Sigmoid colon (tissue), 7 donors: ENCODE measurements at places on chromosomes 1 and 21. TPM values are rescaled to one million over a fixed set of nuclear protein-coding genes. Genes with fewer than 3 reads are reported as not detected.

GRCh38 chr1:29213055-29213454 lies 17.7 kb downstream of the MECR start:
- no peak for DNase-seq

DNA sequence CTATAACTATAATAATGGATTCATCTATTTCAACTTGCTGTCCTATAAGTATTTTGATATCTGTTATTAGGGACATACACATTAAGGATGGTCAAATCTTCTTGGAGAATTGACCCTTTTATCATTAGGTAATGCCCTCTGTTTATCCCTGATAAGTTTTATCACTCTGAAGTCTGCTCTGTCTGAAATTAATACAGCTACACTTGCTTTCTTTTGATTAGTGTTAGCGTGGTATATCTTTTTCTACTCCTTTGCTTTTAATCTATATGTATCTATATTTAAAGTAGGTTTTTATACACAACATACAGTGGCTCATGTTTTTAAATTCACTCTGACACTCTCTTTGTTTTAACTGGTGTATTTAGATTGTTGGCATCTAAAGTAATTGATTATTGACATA lies 69.9 kb upstream of the EXO1 start:
- DNase-seq, result no peak

DNA sequence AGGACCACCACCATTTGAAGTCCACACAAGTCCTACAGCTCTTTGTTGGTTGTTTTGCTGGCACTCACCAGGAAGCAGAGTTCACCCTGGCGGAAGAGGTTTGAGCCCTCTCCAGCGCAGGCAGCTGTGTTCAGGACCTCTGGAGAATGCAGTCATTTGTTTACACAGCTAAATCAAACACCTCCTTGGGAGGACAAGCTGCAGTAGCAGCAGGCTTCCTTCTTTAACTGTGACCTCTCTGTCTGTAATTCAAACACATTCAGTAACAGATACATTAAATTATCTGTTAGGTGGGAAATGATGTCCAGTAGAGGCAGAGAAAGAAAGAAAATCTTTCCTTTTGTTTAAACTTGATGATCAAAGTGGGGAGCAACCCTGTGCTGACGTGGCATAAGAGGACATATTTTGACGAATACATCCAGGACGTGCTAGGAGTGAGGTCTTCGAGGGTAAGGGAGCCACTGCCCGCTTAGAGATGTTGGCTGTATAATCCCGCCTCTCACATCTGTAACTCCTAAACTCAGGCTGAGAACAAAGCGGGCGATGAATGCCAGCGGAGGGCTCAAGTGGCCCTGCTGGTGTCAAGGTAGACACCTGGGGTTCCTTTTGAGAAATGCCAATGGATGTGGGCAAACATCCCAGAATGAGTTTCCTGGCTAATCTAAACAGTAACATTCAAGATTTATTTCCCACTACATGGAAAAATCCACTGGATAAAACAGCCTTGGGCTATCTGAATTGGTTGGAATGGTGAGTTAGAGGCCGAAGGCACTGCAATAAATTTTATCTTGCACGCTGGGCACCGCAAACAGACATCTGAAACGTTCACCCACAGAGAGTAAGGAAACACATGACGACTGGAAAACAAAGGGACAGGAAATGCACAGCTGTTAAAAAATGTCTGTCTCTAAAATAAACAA lies 51.7 kb downstream of the ABCA4 start:
- DNase-seq, result peak; percentile 78

GRCh38 chr1:10338047-10338446 lies 60.8 kb upstream of the PGD start:
- DNase-seq, result peak; percentile 69

GRCh38 chr1:47547753-47548573 lies 110.1 kb downstream of the FOXD2 start:
- DNase-seq, result no peak

GRCh38 chr1:167587342-167587741 lies 33.8 kb upstream of the CREG1 start:
- DNase-seq, result no peak

DNA sequence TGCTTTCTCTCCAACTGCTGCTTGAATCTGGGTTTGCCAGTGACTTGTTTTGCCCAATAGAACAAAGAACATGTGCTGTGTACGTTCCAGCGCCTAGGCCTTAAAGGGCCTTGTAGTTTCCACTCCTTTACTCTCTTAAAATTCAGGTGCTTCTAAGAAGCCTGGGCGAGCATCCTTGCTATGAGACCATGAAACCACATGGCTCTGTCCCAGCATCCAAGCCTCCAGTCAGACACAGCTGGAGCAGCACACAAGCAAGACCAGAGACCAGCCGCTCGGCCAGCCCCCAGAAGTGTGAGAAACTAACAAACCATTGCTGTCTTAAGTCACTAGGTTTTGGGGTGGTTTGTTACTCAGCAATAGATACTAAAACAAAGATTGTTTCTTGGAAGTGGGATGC lies 15.1 kb downstream of the PLEKHO1 start:
- DNase-seq, result peak; percentile 78

DNA sequence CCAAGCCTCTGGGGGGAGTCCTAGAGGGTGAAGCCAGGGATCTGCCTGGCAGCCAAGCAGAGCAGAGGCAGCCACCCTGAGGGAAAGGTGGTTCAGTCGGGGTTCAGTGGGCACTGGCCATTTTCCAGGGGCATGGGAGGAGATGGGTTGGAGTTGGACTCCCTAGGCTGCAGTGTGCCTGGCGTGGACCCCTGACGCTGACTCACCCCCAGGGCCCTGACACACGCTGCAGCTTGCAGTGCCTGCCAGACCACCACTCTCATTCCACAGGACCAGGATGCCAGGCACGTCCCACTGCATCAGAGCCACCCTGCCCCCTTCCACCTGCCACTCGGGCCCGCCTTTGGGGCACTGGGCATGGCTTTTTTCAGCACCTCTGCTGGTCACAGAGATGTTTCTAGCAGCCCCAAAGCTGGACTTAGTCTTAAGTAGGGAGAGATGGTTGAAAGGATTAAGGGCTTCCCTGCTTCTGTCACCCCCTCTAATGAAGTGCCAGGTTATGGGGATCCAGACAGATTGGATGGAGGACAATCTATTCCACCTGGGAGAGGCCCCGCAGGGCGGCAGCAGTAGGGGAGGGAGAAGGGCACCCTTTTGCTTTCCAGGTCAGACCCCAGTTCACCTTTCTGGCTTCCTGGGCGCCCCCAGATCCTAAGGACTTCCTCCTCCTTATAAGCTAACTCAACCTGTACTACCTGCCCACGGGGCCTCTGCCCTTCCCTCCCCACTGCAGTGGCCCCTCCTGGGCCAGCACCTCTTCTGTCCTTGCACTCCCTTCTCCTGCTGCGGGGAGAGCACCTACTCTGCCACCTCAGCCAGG lies 1.6 kb downstream of the SYT2 start:
- peak; percentile 42 for DNase-seq

DNA sequence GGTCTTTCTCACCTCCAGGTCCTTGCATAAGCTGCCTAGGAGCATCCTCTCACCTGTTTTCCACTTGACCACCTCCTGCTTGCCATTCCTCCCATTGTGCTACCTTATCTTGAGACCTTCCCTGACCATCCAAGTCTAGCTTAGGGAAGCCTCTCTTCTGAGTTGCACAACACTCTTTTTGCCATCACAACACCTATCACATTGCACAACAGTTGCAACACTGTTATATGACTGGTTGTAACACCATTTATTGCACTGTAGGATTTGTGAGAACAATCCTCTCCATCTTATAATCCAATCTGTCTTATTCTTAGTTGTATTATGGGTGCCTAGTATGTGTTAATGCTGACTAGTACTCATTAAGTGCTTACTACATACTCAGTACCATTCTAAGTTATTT lies 488.7 kb downstream of the OMA1 start:
- DNase-seq, result no peak

GRCh38 chr1:206575894-206576737 lies 36.1 kb downstream of the EIF2D start:
- DNase-seq, result no peak

GRCh38 chr1:46747683-46748288 lies 28.9 kb upstream of the EFCAB14 start:
- no peak for DNase-seq

Gene APCS
- total RNA-seq, result not detected

Gene OLFML3
- 149 TPM for total RNA-seq

Gene LAMTOR5
- 114 TPM for total RNA-seq

Gene CD1E
- total RNA-seq, result 0.71 TPM

Gene TIE1
- 33.8 TPM for total RNA-seq

Gene NBPF10
- 1.2 TPM for total RNA-seq
